ENCODE measurements at places on chromosomes 5 and 9.

GRCh38 chr5:118988866-118989180 is 476 bp upstream of the DTWD2 start:
- no peak for DNase-seq

DNA sequence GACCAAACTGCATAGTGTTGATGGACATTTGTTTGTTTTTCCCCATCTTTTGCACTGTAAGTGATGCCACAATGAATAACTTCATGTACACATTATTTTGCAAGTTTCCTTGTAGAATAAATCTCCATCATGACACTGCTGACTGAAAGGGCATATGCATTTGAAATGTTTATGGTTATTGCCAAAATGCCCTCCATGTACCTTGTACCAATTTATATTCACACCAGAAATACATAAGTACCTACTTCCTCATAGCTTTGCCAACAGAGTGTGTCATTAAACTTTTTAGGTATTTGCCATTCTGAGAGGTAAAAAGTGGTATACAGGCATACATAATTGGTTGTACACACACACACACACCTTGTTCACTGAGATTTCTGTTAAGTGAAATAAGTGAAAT is 361.0 kb upstream of the PCSK5 start:
- DNase-seq, result no peak

GRCh38 chr5:177306674-177307543 is 3.3 kb downstream of the PRELID1 start:
- no peak for DNase-seq

GRCh38 chr5:3709068-3709716 is 113.6 kb downstream of the IRX1 start:
- DNase-seq, result no peak

DNA sequence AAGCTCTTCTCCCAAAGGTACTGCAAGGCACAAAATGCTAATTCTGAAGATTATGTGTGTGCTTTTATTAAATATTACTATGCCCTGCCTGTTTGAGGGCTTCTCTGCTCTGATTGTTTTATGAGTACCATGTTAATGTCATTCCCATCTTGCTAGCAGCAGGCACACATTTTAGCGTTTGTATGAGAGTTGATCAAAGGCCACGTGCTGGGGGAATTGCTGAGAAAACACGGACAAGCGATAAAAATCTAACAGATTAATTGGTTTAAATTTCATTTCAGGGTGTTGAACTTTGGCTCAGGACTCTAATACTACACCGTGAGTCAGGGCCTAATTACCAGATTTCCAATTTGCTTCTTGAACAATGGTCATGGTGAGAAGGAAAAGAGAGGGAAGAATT is 298.4 kb downstream of the EBF1 start:
- DNase-seq, result no peak

GRCh38 chr5:82519558-82519957 is 241.4 kb upstream of the RPS23 start:
- DNase-seq, result no peak

DNA sequence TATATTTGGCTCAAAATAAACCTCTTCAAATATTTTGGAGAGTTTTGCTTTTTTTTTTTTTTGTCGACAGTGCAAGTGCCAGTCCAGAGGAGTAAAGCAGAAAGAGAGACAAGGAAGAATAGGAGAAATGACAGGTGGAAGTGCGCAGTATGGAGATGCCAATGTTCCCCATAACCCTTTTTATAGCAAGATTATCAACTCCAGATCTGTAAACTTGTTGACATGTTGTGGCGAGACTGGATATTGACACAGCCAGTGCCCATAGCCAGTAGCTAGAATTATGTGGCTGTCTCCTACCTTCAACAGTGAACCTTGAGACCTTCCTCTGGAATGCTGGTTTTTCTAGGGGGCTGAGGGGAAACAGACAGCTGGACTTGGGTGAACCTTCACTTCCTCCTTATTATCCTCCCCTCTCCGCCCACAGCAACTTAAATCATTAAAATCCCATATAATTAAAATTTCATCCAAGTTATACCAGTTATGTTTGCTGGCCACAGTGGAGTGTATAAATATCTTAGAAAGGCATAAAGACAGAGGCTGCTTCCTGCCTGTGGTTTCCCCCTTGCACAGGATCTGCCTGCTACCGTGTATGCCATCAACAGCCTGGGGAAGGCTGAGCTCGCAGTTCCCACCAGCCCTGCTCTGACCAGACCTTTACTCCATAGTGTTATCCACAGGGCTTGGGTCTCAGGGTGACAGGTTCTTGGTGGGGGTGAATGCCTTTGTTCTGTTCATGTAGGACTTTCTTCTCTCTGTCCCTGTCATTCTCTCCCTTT is 112.3 kb upstream of the ANKH start:
- no peak for DNase-seq

- no peak for DNase-seq
Observed at GRCh38 chr9:127264462-127265219, at the start of gene GARNL3. TSS of gene GARNL3 (plus strand) at chr9:127264774. CDS start at chr9:127264878, 104 bp downstream.

DNA sequence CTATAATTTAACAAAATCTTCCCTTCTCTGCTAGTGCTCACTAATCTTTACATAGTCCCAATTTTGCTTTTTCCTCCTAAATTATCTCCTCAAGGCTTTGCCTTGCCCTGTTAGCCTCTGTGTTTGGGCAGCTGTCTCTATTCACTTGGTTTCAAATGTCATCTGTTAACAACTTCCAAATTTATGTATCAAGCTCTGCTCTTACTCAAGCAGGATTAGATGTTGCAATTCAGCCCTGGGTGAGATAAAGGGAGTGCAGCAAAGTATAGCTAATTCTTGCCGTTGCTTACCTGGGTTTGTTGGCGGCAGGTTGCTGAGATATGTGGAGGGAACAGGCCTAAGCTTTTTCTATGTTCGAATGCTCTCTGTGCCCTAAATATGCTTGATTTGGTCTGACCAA is 483.8 kb downstream of the DMAC1 start:
- no peak for DNase-seq
